AG09309 (cell line): ENCODE measurements at places on chromosomes 11 and 22.

DNA sequence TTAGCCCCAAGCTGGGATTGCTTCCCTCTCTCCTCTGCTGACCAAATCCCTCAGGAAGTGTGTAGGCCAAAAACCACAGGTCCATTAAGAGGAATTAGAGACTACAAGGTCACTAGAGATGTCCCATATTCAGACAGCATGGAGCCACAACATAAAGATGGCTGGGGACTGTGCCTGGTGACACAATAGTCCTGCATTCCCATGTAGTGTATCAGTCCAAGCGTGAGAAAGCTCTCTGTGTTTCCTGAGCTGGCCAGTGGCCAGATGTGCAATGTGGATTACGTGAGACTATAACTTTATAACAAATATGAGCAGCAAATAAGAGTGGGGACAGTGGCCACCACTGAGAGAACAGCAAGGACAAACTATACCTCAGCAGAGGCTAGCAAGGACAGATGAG lies 7.6 kb upstream of the MS4A10 start:
- DNase-seq: peak; percentile 48

- DNase-seq: no peak
Observed at GRCh38 chr11:74278103-74278502, 33.3 kb downstream of the P4HA3 start.

DNA sequence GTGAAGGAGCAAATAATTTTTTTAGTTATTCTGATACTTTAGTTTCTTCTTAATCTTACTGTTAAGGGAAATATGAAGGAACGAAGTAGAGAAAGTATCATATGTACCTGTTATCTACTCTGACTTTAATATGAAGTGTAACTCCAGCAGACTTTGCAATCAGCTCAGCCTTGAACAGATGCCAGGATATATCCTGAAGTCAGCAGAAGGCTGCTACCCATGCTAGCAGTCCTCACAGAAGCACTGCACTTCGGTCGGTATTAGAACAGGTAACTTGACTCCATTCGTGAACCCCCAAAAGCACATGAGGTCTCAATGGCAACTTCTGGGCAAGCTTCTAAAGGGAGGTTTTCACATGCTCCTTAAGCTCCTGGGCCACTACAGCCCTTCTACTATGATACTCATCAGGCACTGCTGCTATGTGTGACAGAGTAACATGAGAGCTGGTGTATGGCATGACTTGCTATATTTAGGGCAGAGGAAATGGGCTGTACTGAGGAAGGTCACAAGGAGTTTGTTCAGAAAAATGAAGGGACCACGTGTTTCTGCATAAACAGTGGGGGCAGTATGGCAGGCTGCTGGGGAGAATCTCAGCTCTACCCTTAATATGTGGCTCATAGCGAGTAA lies 344.1 kb downstream of the SOX6 start:
- DNase-seq: no peak

DNA sequence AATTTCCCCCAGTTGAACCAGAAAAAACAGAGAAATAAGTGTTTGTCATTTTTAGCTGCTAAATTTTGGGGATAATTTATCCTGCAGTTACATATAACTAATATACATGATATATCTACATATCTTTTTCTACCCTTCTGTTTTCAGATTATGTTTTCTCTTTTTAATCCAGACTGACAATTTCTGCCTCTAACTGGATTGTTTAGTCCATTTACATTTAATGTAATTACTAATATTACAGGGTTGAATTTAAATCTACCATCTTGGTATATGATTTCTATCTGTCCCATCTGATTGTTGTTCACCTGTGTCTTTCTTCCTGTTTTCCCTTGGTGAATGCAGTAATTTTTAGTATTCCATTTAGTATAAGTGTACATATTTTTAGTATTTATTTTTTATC lies 5.7 kb downstream of the NNMT start:
- DNase-seq: no peak

DNA sequence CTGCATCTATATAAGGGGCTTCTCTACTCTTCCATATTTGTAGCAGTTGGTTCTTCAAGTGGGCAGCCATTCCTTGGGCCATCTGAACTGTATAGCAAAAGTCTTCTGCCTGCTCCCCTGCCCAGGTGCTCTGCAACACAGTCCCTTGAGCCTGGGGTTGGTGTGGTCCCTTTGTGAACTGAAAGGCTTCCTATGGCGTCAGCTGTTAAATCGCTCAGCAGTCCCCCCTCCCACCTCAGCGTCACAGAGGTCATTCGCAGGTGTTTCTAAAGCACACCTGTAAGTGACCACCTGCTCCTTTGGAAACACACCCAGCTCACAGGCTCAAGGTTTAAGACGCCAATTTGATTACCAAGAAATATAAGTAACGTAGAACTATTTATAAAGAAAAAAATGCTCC lies 37.0 kb downstream of the CYB5R2 start:
- no peak for DNase-seq

DNA sequence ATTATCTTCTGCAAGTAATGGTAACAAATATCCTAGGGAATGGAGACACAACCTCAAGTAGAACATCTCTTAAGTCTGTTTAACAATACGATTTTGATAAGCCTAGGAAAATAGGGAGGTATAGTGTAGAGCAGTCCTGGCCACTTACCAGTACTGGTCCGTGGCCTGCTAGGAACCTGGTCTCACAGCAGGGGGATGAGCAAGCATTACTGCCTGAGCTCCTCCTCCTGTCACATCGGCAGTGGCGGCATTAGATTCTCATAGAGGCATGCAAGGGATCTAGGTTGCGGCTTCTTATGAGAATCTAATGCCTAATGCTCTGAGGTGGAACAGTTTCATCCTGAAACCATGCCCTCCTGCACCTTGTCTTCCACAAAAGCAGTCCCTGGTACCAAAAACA lies 4.4 kb downstream of the OR51V1 start:
- DNase-seq: no peak

- no peak for DNase-seq
Observed at GRCh38 chr11:76777876-76778275, 5.3 kb upstream of the TSKU start.

DNA sequence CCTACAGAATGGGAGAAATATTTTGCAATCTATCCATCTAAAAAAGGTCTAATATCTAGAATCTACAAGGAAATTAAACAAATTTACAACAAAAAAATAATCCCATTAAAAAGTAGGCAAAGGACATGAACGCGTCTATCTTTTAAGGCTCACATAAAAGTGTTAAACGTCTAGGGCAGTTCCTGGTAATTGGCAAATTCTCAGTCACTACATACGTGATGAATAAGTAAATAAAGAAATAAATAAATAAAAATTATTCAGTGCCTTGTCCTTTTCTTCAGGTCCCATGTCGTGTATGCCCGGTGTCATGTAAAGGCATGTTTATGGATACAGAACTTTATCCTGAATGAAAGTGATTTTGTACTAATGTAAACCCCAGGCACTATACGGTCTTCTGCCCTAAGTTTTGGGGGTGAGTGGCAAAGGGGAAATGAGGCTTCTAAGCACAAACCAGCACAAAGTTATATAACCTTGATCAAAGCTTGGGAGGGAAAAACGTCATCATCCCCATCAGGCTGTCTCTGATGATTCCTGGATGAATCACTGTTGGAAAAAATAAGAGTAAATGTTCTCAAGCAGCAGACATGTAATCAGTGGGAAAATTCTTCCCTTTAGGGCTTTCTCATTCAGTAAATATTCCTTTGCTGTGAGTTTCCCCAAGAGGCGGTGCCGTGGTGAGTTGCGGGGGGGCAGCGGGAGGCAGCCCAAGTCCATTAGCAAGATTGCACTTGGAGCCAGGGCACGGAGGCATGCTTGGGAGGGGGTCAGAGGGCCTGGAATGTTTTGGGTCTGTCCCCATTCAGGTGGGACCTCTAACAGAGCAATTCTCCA lies 30.4 kb upstream of the MICAL2 start:
- peak; percentile 97 for DNase-seq

GRCh38 chr11:10561043-10561818 lies 7.2 kb downstream of the LYVE1 start:
- DNase-seq: no peak
